ENCODE measurements at places on chromosomes 6 and 20. TPM values are rescaled to one million over a fixed set of nuclear protein-coding genes. Genes with fewer than 3 reads are reported as not detected.

HLA-DOB gene
- not detected for total RNA-seq

RHAG gene
- total RNA-seq, result not detected

CST4 gene
- total RNA-seq, result not detected

THBD gene
- total RNA-seq, result 15.6 TPM

FOXS1 gene
- total RNA-seq, result not detected

DNA sequence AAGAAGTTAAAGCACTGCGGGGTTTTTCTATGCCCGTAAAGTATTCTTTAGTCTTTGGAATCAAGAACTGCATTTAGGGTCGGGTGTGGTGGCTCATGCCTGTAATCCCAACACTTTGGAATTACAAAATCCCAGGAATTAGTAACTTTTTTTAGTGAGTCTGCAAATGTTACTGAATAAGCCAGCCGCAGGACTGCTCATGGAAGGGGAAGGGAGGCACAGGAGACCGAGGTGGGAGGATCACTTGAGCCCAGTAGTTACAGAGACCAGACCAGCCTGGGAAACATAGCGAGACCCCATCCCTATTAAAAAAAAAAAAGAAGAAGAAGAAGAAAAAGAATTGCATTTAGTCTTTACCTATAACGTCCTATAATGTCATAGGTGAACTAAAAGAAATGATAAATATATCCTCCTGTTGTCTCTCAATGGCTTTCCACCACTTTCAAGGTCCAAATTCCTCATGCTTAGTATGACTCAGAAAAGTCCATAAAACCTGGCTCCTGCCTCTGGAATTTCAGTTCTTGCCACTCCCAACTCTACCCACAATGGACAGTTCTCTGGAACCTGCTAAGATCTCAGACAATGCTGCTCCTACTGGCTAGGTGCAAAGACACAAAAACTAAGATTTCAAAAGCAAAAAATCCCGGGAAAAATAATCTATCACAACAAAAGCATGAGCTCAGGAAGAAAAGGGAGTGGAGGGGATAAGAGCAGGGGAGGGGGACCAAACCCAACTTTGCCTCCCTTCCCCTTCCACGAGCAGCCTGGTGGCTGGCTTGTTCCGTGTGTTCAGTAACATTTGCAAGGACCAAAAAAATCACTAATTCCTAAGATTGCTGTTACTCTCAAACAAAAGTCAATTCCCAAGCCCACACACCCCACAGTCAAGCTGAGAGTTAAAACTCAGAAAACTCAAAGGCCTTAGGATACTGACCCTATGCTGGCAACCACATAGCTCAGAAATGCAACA lies 39.0 kb downstream of the B4GALT5 start:
- peak; percentile 78 for DNase-seq

- DNase-seq, result peak; percentile 97
Observed at GRCh38 chr6:139126255-139126654, 8.6 kb upstream of the HECA start.

GRCh38 chr6:20509212-20509611 lies 25.0 kb upstream of the CDKAL1 start:
- no peak for DNase-seq

GRCh38 chr6:143528164-143528811 lies 16.8 kb upstream of the FUCA2 start:
- no peak for DNase-seq

DNA sequence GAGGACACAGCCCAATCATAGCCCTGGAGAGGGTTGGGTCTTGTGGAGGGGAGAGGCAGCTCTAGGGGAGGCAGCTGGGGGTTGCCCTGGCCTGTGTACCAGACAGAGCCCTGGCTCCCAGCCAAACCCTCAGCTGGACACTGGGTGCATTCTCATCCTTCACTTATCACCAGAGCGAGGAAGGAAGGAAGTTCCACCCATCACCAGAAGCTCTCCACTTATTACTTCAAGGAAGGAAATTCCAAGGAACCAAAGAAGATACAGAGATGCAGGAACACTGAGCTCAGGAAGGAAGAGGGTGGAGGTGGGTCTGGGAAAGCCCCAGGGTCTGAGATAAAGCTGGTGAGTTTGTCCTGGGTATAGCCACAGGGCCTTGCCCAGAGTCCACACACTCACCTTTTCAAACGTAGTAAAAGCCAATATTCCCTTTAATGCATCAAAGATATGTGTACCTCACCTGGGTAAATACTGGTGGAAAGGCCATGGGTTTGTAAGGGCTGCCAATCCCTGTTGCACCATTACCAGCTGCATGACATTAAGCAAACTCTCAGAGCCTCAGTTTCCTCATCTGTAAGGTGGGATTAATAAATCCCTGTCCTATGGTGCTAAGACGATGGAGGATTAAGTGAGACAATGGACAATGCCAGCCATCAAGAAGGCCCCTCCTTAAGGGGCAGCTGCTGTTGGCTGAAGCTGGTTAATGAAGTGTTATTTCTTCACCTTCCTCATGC lies 109.7 kb upstream of the NAA20 start:
- DNase-seq, result no peak

- DNase-seq, result peak; percentile 18
Observed at GRCh38 chr6:24492475-24492874, 2.3 kb upstream of the ALDH5A1 start.

DNA sequence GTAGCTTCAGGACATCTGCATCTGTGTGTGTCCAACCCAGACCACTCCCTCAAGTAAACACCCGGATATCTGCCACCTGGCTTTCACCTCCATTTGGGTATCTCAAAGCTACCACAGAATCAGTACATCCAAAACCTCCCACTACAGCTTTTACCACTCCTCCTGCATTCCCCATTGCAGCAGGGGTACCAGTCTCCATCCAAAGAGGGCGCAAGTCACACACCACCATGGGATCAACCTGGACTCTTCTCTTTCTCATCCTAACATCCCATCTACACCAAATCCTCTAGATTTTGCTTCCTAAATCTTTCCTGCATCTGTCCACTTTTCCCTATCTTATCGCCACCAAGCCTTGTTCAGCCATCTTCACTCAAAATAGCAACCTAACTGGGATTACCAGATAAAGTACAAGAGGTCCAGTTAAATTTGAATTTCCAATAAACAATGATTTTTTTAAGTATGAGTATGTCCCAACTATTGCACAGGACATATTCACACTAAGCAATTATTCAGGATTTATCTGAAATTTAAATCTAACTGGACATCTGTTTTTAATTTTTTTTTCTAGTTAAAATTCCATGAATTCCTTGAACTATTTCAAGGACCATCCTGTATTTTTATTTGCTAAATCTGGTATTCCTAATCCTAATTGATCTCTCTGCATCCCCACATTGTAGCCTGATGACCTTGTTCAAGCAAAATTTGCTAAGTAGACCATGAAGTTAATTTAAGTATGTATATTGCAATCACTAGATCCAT lies 164.3 kb upstream of the MLN start:
- DNase-seq, result peak; percentile 29

DNA sequence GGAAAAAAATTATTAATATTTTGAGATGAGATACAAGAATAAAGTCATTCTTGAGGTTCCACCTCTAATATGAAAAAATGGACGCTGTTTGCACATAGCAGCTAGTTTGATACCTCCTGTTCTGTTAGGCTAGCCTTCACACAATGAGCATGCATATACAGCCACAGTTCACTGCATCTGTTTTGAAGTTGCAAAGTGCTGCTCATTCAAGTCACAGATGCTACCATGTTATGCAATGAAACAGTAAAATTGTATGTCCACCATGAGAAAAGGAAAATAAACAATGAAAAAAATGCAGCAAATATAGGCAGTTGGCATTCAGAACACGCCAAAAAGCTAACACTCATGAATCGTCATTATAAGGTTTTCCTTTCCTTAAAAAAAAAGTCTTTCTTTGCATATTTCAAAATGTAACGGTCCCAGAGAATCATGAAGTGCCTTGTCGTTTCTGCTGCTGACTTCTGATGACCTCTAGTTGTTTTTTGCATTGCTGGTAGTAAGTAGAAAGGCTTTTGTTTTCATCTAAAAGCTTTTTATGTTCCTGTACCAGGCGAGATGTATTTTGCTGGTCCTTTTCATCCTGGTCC lies 70.7 kb downstream of the MAP3K7 start:
- no peak for DNase-seq

- no peak for DNase-seq
Observed at GRCh38 chr6:3292431-3293197, 33.9 kb downstream of the PSMG4 start.

DNA sequence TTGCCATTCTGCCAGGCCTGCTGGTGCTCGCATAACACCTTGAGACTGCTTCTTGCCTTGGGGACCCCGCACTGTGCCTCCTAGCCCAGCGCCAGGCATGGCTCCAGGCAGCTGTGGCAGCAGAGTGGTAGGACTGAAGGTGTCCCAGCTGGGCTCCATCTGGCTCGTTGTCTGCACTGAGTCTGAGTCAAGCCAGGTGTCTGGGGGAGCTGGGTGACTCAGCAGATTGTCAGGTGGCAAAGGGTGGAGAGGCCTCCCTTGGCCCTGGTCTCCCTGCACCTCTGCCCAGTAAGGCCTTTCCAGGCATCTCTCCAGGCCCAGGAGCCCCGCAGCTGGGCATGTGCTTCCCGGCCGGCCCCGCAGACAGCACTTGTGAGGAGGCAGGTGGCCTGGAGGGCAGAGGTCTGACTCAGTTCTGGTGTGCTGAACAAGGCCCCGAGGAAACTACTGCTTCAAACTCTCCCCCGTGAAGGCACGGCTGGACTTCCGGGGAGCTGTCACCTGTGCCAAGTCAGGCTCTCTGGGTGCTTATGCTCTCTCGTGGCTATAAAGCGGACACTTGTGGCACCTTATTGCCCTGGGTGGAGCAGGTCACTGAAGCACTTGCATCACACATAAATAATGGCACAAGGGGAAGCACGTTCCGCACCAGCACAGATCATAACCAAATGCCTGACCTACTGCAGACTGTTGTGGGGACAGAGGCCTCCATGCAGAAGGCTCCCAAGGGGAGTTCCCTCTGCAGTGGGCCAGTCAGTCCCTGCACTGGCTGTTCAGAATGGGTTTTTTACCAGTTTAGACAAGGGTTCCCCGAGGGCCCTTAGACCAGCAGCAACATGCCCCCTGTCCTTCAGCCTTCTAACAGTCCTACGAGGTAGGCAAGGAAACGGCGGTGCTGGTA lies 27.5 kb downstream of the FOXC1 start:
- no peak for DNase-seq

DNA sequence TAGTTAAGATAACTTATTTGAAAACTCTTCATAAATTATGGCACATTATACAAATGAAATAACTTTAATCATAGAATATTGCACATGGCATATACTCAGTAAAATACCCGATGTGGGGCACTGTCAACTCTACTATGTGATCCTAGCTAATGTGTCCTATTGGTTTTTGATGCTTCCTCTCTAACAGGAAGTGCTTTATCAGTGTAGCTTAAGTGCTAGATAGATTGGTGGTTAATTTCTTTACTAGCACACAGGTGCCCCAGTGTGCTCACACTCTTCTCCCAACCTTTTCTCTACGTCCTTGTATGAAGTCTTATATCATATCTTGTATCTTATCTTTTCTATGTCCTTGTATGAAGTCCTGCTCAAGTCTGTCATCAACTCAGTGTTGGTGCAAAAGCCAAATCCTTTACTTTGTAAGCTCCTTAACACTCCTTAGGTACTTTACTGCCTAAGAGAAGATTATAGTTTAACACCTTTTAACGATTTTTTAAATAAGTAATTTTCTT lies 358.9 kb downstream of the CENPW start:
- no peak for DNase-seq

DNA sequence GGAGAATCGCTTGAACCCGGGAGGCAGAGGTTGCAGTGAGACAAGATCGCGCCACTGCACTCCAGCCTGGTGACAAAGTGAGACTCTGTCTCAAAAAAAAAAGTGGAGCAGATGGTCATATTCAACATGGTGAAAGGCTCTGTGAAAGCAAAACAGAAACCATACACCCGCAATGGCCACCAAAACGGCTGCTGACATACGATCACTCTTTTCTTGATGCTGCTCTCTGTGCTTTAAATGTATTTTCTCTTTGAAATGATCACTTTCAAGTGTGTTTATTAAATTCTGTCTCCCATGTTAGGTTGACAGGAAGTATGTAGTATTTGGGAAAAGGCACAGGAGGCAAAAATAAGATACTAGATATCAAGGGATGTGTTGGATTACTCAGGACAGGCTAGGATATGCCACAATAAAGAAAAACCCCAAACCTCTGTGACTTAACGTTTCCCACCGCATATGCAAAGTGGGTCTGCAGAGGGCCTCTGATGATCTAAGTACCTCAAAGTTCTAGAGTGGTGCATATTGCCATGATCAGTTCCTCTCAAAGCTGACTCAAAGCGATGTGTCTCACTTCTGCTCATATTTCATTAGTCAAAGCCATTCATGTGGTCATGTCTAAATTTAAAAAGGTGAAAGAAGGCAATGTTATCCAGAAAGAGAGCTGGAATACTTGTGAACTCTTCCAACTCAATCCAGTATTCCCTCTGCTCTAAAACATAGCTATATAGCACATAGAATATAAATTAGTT lies 155.1 kb upstream of the SOX4 start:
- DNase-seq, result no peak

DNA sequence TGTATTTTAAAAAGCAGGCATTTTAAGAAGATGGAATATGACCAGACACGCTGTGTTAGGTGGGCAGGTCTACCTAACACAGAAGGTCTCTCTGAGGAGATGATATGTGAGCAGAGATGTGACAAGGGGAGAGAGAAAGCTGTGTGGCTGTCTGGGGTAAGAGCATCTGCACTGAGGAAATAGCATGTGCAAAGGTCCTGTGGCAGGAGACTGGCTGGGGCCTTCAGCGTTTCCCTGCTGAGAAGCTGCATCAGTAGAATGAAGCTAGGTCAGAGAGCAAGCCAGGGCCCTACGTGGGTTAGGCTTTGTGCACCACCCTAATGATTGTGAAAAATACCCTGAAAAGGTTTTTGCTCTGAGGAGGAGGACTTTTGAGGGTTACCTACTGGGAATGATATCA lies 87.0 kb downstream of the TXNDC5 start:
- no peak for DNase-seq

DNA sequence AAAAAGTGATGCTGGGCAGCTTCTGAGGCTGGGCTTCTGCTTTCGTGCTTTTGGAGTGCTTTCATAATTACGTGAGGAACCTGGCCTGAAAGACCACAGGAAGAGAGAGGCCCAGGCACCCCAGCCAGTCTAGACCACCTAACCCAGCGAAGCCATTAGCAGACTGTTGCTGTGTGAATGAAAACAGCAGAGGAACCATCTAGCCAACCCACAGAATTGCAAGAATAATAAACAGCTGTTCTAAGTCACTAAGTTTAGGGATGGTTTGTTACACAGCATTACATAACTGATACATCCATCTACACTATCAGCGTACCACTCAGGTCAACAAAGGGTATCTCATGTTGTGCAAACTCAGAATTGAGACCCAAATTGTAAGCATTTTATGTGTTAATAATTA lies 34.5 kb downstream of the FGD2 start:
- DNase-seq, result no peak

Measured in GM23248 (cell line).